Keratinocyte (primary cell): ENCODE measurements at places on chromosomes 7 and 10. TPM values are rescaled to one million over a fixed set of nuclear protein-coding genes. Genes with fewer than 3 reads are reported as not detected.

- H3K27ac ChIP-seq = no peak overlapping the region
- DNase-seq = no peak
- no peak overlapping the region for H3K4me3 ChIP-seq
These were observed 654.5 kb upstream of the COBL start for GRCh38 chr7:51970961-51971665.

The PAX4 gene
- polyA plus RNA-seq = not detected in 3 replicates

The GLI3 gene
- polyA plus RNA-seq = 2.0 to 3.7 TPM (median 3.6 TPM) in 3 replicates

The SGMS1 gene
- 16.3 to 18.3 TPM (median 16.7 TPM) in 3 replicates for polyA plus RNA-seq
